ENCODE measurements at places on chromosomes 16 and 17.
A peak's percentile ranks its signal among the peaks of the same experiment; 100 is the strongest.

GRCh38 chr17:79818026-79818758 is 21.0 kb downstream of the CBX4 start:
- DNase-seq: no peak

- no peak for DNase-seq
Measured at GRCh38 chr16:54540525-54541180, 254.1 kb upstream of the IRX3 start.

DNA sequence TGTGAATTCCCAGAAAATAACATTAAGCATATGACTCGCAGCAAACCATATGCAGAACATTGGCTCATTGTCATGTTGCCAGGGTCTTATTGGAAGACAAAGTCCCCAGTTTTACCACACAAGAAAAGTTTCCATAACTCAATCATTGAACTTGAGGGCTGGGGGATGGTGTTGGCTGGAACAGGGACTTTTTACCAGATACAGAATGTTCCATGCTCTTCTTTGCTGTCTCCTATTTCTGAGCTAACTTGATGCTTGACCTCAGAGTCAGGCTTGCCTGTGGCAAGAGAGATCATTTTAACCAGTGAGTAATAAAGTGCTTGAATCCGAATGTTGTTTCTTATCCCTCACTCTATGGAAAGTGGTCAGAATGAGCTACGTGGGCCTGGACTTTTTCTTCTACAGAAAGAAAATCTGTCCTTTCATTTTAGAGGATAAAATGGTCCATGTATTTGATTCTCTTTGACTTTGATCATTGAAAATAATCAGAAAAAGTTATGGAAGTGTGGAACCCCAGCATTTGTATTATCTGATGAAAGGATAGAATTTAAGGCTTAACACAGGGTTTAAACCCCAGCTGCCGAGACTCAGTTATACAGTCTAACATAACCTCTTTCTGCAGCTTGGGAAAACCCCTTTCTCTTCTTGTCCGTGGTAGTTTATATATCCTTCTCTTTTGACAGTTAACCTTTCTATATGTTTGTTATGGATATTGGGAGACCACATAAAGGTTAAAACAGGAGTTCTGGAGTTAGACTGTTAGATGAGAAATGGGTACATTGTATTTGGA is 67.0 kb downstream of the TUBD1 start:
- DNase-seq: no peak

DNA sequence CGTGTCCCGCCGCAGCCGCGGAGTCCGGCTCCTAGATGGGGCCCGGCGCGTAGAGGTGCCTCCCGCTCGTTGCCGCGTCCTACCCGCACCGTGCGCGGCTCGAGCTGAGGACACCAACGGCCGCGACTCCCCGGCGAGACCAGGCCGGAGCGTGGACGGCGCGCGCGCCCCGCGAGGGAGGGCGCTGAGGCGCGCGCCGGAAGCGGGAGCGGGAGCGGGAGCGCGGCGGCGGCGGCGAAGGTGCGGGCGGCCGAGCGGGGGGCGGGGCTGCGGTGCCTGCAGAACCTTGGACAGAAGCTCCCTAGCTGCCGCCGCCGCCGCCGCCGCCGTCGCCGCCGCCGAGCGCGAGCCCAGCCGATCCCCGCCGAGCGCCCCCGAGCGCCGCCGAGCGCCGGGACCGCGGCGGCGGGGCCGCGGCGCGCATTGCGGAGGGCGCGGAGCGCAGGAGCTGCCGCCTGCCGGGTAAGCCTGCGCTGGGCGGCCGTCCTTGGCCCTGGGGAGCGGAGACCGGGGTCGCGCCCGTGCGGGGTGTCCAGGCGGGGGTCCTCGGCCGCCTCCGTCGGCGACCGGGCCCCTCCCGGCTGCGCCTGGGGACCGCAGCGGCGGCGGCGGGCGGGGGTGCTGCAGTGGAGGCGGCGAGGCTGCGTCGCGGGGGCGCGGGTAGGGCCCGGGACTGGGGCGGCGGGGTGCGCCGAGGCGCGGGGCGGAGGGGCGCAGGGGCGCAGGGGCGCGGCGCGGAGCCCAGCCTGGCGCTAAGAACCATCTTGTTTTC is at the start of gene CDK5R1:
Gene CDK5R1 (plus strand): TSS at position 293 of the 772 bp plus-strand sequence. CDS start 628 bp downstream, outside the sequence.
- DNase-seq: peak; percentile 31

- no peak for DNase-seq
Measured at GRCh38 chr16:14125708-14126107, 54.6 kb downstream of the MRTFB start.

- DNase-seq: no peak
Measured at GRCh38 chr17:9203771-9204425, 182.6 kb downstream of the NTN1 start.

DNA sequence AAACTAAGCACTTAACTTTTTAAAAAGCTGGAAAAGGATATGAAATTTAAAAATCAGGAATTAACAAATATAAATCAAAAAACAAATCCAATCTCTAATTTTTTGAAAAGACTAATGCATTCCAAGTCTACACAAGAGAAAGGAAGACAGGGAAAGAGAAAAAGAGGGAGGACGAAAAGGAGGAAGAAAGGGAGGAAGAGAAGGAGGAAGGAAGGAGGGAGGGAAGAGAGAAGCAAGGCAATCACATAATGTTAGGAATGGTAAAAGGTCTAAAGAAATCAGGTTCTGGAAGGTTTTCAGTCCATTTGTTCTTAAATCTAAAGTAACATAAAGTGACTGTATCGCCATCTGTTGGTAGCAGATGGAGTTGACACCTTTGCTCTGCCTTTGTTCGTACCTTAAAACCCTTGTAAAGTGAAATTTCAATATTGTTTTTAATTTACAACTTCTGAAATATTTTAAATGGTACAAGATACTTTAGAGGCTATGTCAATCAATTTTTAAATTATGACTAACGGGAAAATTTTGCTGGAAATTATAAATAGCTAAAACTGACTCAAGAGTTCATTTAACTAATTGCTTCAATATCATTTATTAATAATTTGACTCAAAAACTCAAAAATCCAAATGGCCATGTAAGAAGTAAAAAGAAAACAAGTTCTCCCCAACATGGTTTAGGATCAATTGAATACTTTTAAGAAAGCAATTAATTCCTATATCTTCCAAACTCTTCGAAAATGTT is 20.4 kb upstream of the CDYL2 start:
- DNase-seq: peak; percentile 10

DNA sequence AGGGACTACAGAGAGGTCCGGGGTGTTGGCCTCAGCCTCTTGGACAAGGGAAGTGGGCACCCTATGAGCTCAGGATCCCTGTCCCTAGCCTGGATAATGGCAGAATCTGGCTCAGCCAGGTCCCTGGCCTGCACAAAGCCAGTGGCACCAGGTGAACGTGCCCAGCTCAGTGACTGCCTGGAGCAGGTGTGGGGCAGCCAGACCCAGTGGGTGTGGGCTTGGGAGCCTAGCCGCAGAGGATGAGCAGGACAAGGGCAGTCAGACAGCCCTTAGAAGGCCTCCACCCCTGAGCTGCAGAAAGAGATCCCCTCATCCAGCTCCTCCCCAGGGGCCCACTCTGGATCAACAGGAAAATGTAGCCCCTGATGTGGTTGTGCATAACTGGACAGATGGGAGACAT is 585.3 kb downstream of the KCNJ18 start:
- DNase-seq: no peak

GRCh38 chr17:75130632-75131277 is 787 bp downstream of the NT5C start:
- DNase-seq: no peak

DNA sequence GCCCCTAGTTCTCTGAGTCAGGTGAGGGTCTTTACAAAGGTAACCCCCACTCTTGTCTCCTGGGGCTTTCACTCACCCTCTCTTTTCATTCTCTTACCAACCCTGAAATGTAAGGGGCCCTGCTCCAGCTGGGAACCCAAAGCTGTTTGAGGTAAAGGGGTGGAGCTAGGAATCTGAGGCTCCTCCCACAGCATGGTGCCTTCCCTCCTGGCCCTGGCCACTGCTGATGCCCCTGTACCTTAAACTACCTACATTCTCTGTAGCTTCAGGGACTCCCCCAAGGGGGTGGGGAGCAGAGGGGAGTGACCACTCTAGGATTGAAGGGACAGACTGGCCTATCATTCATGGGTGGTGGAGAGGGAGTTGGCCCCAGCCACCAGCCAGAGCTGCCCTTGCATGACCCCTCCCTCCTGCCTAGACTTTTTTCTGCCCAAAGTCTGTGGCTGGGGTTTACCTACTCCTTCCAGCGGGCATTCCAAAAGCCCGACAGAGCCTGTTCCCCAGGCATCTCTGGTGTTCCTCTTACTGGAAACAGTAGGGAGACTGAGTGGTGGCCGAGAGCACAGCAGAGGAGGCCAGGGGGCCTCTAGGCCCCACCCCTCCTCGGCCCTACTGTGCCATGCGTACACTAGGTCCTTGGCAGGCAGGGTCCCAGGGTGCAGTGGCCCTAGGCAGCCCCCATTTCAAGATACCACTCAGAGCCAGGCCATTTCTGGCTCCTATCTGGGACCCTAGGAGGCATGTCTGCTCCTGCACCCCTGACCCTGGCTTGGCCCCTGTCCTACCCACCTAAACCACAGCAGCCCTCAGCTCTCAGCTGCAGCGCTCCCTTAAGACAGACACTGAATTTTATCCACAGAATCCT is 9.5 kb downstream of the DOK4 start:
- DNase-seq: no peak

DNA sequence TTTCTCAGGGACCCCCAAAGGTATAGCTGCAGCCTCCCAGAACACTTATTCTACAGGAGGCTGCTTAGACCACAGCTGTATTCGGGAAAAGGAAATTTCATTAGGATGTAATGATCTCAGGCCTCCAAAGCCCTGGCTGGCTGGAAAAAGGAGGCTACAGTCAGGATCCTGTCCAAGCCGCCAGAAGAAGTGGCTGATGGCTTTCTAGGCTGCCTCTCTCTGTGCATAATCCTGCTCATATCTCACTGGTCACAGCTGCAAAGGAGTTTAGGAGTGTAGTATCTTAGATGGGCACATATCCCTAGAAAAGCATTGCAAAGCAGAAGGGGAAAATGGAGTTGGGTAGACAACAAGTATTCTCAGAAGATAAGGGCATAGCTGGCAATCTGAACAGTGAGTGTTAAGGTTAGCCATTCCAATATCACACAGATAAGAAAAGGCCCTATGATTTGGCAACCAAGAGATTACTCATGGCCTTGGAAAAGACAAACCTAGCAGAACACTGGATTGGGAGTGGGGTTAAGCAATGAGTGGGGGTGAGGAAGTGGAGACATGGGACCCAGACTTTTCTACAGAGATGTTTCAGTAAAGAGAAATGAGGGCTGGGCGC is 26.0 kb upstream of the PRKCA start:
- DNase-seq: no peak

- no peak for DNase-seq
Measured at GRCh38 chr17:58338841-58339754, 10.5 kb upstream of the TSPOAP1 start.

- no peak for DNase-seq
Measured at GRCh38 chr17:19686400-19687090, 29.8 kb downstream of the SLC47A2 start.

DNA sequence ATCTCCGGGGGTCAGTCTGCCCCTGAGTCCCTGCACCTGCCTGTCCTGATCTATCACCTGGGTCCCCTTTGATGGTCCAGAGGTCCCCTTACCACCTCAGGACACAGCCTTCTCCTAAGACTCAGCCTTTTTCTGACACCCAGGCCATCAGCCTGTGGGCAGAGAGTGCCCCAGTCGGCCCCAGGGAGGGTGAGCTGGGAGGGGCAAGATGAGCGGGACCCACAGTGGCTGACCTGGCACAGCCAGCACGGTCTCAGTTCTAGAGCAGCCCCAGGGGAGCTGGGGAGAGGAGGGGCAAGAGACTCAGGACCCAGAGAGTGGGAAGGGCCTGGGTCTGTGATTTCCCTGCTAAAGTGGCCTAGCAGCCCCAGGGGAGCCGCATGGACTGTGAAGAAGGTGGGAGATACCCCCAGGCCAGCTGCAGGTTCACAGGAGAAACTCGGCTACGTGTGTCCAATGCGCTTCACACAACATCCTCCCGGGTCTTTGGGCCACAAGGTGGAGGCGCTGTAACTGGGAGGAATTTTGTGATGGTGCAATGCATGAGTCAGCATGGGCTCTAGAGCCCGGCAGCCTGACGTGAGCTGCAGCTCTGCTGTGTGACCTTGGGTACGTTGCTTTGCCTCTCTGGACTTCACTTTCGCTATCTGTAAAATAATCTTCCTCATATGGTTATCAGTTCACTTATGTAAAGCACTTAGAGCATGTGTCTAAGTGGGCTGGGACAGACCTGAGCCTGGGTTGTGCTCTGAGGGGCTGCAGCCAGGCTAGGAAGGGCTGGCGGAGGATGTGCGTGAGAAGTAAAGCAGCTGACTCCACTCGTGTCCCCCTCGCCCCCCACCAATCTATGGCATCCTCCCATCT is 67.2 kb upstream of the LHX1 start:
- no peak for DNase-seq

- DNase-seq: no peak
Measured at GRCh38 chr16:81460075-81460474, 15.5 kb downstream of the CMIP start.

DNA sequence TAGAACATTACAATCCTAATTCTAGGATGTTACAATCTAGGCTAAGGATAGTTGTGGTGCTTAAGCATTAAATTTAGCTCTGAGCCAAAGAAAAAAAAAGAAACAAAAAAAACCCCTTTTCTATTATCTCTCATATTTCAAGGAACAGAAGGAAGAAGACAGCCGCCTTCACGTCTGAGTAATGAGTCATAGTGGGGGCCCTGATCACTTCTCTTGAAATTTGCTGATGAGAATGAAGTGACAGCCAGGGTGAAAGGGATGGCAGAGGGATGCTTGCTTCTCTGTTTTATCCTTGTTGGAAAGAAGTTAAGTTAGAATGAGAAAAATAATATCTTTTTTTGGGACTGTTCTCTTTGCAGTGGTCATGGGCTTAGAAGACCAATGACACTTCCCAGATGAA is 82.6 kb upstream of the MPHOSPH6 start:
- DNase-seq: no peak

DNA sequence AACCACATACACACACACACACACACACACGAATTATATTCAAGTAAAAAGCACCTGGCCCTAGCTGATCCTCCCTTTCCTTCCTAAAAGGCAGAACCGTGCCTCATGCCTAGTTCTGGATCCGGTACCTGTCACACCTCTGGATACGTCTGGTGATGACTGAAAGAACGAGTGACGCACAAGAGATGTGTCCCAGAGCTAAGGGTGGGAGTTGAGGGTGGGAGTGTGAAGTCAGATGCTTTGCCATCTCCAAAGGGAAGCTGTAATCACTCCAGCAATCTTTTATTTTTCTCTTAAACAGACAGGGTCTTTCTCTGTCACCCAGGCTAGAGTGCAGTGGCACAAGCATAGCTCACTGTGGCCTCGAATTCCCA is 26.5 kb upstream of the GSG1L start:
- DNase-seq: no peak

- no peak for DNase-seq
Measured at GRCh38 chr16:63938661-63939060, 1183.2 kb downstream of the CDH11 start.
